ENCODE measurements at places on chromosomes 4 and X.

DNA sequence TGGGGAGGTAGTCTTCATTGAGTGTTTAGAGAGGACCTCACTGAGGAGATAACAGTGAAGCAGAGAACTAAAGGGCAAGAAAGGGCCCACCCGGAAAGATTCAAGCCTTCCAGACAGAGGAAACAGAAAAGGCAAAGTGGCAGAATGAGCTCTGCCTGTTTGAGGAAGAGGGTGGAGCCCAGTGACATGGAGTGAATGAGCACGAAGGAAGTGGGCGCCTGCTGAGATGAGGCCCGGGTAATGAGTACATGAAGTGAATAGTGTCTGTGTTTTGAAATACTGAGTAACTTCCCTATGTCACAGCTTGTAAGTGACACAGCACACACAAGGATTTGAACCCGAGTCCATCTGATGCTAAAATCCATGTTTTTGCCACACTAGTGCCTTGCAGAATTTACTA lies 32.5 kb upstream of the TLR2 start:
- DNase-seq, result no peak

DNA sequence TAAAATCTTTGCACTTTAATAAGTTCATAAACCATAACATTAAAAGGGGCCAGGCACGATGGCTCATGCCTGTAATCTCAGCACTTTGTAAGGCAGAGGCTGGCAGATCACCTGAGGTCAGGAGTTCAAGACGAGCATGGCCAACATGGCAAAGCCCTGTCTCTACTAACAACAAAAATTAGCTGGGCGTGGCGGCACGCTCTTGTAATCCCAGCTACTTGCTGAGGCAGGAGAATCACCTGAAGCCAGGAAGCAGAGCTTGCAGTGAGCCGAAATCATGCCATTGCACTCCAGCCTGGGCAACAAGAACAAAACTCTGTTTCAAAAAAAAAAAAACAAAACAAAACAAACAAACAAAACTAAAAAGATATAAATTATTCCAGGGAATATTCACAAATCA lies 595.2 kb upstream of the LCORL start:
- DNase-seq, result no peak

GRCh38 chr4:167003326-167003725 lies 231.0 kb downstream of the SPOCK3 start:
- DNase-seq, result no peak

- DNase-seq, result no peak
These were observed 5.5 kb upstream of the PPP1R2C start for GRCh38 chrX:42783451-42783850.

GRCh38 chr4:155759372-155760252 lies 791 bp downstream of the GUCY1B1 start:
- DNase-seq, result peak; percentile 62

DNA sequence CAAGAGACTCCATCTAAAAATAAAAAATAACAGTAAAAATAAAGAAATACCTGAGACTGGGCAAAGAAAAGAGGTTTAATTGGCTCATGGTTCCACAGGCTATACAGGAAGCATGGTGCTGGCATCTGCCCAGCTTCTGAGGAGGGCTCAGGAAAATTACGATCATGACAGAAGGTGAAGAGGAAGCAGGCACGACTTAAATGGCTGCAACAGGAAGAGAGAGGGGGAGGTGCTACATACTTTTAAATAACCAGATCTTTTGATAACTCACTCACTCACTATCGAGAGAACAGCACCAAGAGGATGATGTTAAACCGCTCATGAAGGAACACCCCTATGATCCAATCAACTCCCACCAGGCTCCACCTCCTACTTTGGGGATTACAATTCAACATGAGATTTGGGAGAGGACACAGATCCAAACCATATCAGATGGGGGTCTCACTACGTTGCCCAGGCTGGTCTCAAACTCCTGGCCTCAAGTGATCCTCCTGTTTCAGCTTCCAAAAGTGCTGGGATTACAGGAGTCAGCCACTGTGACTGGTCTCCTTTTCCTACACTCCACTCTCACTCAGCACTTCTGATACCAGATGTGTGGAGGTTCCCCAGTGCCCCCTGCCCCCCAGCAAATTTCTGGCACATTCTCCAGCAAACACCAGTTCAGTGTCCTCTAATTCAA lies 11.9 kb upstream of the ZNF157 start:
- DNase-seq, result no peak

DNA sequence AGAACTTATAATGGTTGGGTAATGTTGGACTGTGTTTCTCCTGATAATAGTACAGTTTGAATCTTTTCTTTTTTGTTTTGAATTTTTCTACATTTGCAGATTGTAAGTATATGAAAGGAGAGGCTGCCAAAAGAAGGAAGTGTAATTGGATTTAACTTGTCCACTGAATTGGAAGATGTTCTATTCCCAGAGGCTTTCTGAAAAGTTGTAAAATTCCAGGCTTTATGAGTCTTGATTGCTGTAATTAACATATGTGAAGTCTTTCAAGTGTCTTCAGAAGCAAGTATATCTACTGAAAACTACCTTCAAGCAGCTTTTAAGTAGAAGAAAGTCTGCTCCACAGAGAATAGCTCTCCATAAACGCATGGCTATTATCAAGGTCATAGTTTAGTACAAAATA lies 2456.4 kb downstream of the PCDH7 start:
- no peak for DNase-seq

- DNase-seq, result no peak
These were observed 1.4 kb downstream of the TCEAL1 start for GRCh38 chrX:103630171-103630511.

DNA sequence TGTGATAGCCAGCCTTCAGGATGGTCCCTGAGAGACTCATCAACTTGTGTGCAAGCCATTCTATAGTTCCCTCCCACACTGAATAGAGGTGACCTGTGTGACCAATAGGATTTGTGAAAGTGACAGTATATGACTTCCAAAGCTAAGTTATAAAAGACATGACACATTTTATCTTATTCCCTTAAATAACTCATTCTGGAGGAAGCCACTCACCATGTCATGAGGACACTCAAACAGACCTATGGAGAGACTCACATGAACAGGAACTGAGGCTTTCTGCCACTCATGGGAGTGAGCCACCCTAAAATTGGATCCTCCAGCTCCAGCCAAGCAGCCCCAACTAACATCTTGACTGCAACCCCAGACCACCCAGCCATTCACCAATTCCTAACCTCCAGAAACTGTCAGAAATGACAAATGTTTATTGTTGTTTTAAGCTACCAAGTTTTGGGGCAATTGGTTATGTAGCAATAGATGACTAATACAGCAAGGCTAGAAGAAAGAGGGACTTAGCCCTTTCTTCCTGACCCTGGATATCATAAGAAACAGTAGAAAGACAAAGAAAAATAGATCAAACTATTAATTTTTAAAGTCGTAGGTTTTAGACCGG lies 9.0 kb upstream of the CHIC2 start:
- no peak for DNase-seq

- peak; percentile 60 for DNase-seq
These were observed 1.6 kb downstream of the NHS start for GRCh38 chrX:17376431-17377077.

GRCh38 chr4:153119626-153120025 lies 84.6 kb upstream of the TRIM2 start:
- no peak for DNase-seq

- no peak for DNase-seq
These were observed 27.2 kb downstream of the FBXO8 start for GRCh38 chr4:174256277-174256713.

DNA sequence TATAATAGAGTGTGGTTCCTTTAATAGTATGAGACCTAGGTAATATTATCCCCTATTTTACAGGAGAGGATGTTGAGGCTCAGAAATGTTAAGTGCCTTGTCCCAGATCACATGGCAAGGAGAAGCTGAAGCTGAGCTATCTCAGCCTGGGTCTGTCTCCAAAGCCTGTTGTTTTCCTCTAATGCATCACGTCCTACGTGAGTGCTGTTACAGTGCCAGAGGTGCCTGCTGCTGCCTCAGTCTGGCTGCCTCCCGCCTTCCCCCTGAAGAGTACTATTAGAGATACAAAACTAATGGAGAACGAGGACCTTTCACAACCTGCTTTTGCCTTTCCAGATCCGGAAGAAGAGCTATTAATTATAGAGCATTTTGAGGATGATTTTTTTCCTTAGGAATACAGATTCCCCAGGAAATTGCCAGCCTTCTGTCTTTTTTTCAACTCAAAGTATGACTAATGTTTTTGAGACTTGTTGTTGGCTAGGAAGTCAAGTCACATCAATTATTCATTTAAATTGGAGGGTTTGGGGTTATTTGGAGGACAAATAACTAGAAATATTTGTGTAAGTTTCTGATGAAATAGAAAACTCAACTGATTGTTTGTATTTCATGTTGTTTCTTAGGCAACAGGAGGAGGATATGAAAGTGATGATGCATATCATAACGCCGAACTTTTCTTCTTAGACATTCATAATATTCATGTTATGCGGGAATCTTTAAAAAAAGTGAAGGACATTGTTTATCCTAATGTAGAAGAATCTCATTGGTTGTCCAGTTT lies 43.9 kb upstream of the MTMR1 start:
- DNase-seq, result no peak

- no peak for DNase-seq
These were observed 210.9 kb downstream of the GRID2 start for GRCh38 chr4:92514627-92515026.

Data from DMS53 (cell line).